NCI-H1105 treated with DMSO at 0.1 percent for 48 hours (cell line): ENCODE measurements at places on chromosomes 16 and 17.

DNA sequence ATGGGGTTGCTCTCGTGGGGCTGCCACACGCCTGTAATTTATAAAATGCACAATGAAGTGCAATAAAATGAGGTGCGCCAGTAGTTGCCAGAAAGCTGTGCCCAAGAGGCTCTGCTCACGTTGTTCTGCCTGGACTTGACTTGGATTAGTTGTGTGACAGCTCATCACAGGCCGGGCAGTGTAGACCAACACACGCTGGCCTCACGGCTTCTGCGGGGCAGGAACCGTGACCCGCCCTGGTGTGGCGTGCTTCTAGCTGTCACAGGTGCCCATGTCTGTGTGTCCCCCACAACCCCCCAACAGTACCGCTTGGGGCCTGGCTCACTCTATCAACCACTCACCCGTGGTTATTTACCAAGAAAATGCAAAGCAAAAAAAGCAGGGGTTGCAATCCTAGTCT, 112.2 kb upstream of the ZNF750 start:
- no peak for DNase-seq

DNA sequence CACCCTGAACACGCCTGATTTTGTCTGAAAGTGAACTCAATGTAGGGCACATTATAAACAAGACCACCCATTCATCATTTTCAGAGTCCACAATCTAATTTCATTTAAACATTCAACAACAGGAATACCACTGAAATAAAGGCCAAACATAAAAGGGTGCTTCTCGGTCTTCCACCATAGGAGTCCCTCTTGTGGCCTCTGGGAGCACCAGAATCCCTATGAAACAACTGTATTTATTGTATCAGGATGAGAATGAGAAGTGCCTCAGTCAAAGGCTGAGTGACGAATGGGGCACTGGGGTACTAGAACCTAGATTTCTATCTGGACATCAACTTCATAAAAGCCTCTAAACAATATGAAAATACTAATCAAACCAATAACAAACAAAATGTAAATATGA, 40.4 kb downstream of the NXPH3 start:
- no peak for DNase-seq

- DNase-seq, result no peak
Observed at GRCh38 chr17:81538651-81539570, 10.7 kb downstream of the FSCN2 start.

- DNase-seq, result no peak
Observed at GRCh38 chr16:73064994-73065545, 17.1 kb upstream of the ZFHX3 start.

DNA sequence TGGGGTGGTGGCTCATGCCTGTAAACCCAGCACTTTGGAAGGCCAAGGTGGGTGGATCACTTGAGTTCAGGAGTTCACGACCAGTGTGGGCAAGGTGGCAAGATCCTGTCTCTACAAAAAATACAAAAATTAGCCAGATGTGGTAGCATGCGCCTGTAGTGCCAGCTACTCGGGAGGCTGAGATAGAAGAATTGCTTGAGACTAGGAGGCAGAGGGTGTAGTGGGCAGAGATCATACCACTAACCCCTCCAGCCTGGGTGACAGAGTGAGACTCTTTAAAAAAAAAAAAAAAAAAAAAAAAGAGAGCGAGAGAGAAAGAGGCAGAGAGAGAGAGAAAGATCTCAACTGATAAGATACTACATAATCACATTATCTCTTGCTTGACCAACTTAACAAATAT, 45.9 kb downstream of the KANSL1 start:
- no peak for DNase-seq

GRCh38 chr17:47278561-47278960, 24.9 kb downstream of the ITGB3 start:
- DNase-seq, result no peak

GRCh38 chr16:87361916-87362619, 21.5 kb downstream of the FBXO31 start:
- no peak for DNase-seq

- no peak for DNase-seq
Observed at GRCh38 chr16:52141871-52142270, 405.1 kb downstream of the TOX3 start.

DNA sequence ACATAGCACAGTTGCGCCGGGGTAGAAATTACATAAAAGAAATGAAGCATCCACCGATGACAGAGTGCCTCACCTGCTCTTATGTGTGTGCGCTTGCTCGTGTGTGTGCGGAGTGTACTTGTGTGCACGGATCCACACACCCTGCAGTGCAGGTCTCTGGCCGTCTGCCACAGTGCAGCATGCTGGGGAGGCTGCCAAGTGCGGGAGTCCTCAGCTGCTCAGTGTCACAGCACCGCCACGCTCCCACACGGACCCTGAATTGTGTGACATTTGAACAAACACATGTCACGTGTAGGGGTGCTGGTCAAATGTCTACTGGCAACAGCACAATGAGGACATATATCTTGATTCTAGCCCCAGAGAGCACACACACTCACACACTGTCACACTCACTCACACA, 243.0 kb upstream of the MYOCD start:
- DNase-seq, result peak; percentile 14

DNA sequence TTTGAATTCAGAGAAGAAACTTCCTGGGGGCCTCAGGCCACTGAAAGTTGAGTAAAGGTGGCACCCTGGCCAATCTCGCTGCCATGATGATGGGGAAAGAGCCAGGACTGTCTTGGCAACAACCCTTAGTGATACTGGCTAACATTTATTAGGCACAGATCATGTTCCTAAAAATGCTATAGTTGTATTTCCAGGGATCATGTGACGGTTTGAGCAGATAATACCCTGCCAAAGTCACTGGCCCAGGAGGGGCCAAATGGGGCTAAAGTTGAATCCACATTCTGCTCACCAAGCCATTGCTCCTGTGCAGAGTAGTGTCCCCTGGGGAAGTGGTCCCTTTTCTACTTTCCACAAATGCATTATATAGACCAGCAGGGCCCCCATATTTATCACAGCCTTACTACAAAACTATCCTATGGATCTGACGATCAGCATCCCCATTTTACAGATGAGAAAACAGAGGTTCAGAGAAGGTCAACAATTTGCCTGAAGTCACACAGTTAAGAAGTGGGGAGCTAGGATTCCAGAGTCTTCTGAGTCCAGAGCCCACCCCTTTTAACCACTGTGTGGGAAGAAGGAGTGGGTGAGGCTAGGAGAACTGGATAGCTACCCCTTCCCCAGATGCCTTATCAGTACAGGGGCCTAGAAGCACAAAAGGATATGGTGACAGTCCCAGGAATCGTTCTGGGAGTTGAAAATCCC, 300.0 kb upstream of the IRX3 start:
- no peak for DNase-seq
